OCI-LY7 (cell line): ENCODE measurements at places on chromosomes 7 and 10.
A peak's percentile ranks its signal among the peaks of the same experiment; 100 is the strongest.

DNA sequence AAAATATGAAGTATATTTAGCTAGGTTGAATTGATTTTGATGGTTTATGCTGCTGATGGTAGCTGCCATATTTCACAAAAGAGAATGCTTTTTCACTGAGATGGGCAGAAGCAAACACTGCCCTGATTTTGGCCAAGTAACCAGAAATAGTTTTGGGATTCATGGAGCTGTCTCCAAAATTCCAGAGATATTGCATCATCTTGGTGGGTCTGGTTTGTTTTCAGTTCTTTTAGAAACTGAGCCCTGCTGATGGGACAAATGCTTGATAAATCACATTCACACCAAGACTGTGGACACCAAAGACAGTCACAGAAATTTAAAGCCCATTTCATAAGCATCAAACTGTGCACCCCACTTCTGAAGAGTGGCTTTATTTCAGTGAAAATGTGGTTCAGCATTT, 140.5 kb downstream of the BICC1 start:
- no peak for DNase-seq

DNA sequence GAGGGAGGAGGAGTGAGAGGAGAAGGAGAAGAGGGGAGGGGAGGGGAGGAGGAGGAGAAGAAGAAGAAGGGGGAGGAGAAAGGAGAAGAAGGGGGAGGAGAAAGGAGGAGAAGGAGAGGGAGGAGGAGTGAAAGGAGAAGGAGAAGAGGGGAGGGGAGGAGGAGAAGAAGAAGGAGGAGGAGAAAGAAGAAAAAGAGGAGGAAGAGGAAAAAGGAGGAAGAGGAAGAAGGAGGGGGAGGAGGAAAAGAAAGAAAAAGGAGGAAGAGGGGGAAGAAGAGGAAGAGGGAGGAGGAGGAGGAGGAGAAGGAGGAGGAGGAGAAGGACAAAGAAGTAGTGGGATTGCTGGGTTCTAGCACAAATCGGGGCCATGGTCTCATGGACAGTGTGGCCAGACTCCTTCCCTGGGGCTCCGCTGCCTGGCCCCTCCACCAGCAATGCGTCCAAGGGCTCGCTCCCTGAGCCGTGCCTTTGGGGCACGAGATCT, 4.2 kb upstream of the MAFK start:
- no peak for DNase-seq

DNA sequence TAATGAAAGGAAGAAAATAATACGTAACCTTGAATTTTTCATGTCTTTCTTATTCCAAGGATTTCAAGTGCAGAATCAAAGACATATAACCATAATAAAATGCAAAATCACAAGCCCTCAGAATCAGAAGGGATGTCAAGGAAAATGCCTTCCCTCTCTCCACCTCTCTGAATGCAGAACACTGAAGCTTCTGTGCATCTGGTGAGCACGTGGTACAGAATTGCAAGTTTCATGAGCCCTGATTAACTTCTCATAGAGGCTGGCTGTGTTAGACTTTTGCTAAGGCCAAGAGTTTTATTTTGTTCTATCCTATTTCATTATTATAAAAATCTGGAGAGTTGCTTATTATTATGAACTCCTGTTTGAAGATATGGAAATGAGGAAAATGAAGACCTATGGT, 533.7 kb upstream of the POM121L12 start:
- no peak for DNase-seq

GRCh38 chr7:76316984-76317781, 14.7 kb downstream of the HSPB1 start:
- no peak for DNase-seq

GRCh38 chr10:90856261-90856660, 1.6 kb downstream of the HTR7 start:
- no peak for DNase-seq

- DNase-seq: no peak
Observed at GRCh38 chr10:67893637-67894036, 9.2 kb downstream of the SIRT1 start.

GRCh38 chr10:124641282-124642087, 102.7 kb downstream of the FAM53B start:
- DNase-seq: no peak

DNA sequence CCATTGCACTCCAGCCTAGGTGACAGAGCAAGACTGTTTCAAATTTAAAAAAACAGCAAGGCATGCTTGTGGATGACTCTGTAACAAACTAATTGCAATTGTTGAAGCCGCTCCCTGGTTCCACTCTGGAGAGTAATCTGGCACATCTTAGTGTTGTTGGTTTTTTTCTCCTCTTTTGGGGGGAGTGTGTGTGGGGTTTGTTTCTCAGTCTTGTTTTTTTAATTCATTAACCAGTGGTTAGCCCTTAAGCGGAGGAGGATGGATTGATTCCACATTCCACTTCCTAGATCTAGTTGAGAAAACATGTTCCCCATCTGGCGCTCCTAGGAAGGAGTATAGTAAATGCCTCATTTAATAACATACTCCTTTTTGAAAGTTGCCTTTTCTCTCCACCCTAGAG, 8.6 kb upstream of the ZNF713 start:
- no peak for DNase-seq

GRCh38 chr10:75401569-75402485, at the start of gene ZNF503:
ZNF503 (minus strand) TSS chr10:75401764; CDS start chr10:75401419, 345 bp downstream.
- no peak for DNase-seq

DNA sequence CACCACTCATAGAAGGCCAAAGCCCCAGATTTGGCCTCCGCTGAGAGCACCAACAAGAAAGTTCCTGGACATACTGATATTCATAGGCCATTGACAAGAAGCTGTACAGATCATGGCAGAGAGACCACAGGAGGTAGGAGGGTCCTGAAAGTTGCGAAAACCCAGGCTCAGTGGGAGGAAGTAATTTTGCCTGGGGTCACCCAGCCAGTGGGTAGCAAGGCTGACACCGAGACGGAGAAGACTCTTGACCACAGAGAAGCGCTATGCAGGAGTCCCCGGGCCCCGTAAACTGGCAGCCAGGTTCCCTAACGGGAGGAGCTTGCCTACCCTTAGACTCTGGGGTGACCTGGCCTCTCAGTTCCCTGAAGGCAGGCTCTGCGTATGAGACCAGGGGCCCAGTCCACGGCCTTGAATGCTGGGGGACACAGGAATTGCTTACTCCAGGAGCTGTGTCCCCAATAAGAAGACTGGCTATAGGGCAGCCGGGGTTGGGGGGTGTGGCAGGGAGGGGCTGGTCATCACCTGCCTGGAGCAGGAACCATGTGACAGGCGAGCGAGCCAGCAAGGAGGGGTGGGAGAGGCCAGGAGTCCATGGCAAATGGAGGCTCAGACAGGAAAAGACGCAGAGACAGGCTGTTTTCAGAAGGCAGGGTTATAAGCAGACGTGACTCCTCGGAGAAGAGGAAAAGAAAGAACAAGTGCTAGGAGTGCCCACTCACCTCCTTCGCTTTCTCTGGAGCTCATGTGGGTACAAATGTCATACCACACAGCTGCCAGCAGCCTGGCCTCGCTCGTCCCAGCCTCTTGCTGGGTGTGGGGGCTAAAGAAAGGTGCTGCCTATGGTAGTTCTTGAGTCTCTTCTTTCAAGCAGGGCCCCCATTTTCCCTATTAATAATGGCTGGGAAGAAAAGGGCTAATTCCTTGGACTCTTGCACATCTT, 24.6 kb upstream of the NPFFR1 start:
- no peak for DNase-seq

DNA sequence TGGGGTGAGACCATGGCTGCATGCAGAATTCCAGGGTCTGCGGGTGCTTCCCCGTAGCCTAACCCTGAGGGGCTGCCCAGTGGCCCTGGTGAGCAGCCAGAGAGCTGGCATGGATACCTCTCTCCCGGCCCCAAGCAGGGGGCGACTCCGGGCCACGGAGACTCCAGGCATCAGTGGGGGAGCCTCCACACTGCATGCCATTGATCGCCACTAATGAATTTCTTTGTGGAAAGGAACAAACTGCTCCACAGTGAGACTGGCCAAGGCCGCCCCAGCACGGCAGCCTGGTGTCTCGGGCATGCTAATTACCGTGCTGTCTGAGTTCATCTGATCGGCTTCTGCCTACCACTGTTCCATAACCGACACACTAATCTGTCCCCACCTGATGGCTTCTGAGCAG, 184.4 kb downstream of the GRID1 start:
- no peak for DNase-seq

GRCh38 chr10:70912556-70912955, 24.2 kb upstream of the PCBD1 start:
- no peak for DNase-seq

DNA sequence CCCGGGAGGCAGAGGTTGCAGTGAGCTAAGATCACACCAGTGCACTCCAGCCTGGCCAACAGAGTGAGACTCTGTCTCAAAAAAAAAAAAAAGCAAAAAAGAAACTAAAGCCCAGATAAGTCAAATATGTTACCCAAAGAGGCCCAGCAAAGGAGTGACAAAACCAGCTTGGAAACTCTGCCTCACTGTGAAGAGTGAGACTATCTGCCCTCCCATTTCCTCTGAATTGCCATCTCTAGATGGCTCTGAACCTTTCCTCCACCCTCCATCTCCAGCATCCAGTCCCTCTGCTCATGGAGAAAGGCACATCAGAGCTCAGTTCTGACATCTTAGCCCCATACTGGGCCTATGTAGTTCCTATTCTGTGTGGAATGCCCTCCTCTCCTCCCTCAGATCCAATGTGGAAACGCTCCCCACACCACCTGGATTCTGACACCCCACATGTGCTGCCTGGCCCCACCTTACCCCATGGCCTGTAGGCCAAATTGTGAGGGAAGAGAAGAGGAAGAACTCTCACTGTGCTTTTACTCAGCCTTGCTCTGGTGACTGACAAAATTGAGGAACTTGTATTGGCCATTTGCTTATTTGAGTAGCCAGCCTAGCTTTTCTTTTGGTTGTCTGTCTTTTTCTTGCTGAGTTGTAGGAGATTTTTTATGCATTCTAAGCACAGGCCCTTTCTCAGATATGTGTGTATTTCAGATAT, 18.0 kb upstream of the NUDCD3 start:
- peak; percentile 5 for DNase-seq

GRCh38 chr10:26441491-26442214, 3.5 kb downstream of the APBB1IP start:
- DNase-seq: peak; percentile 27

GRCh38 chr10:75428434-75429158, 2.8 kb upstream of the LRMDA start:
- no peak for DNase-seq

DNA sequence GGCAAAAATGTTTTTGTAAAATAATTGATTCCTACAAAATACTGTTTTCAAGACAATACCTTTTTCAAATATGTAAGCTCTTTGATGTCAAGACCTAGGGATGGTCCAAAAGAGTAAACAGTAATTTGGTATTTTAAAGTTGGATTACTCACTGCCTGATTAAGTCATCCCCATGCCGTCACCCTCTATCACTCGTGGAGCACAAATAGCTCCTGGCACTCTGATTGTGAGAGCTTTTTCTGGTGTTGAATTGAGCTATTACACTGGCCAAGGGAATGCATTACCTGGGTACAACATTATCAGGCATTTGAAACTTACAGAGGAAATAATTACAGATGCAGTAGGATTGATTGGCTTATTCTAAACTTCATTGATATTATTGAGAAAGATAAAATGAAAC, 231.9 kb upstream of the GRM3 start:
- no peak for DNase-seq

DNA sequence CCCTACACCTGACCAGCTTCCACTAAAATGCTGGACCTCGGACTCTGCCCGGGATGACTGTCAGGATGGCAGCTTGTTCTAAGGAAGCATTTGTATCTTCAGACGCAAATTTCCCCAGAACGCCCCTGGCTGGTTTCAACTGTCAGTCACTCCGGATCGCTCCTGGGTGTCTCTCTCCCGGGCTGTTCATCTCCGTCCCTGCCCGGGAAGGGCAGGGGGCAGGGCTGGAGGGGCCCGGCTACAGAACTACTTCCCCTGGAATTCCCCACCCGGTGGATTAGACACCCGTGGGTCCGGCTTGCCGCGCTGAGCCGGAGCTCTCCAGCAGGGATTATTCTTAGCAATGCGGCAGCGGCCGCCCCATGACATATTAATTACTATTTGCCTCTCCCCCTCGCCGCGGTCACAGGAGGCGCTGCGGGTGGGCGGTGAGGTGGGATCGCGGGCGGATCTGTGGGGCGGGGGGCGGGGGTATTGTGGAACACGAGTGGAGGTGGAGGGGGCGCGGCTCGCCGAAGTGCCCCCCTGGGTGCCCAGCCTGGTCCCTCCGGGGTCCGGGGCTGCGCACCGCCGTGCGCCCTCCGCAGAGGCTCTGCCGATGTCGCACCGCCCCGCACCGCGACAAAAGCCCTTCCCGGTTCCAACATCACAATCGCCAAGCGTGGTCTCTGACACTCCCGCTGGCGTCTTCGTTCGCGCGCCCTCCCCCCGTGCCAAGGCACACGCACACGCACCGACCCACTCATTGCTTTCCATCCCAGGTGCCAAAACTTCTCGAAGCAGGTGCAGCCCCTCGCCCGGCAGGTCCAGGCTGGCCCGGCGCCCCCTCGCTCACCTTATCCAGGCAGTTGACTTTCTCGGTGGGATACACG, 276.1 kb upstream of the NEBL start:
- DNase-seq: no peak

GRCh38 chr7:146074195-146074765, 42.3 kb upstream of the CNTNAP2 start:
- no peak for DNase-seq

DNA sequence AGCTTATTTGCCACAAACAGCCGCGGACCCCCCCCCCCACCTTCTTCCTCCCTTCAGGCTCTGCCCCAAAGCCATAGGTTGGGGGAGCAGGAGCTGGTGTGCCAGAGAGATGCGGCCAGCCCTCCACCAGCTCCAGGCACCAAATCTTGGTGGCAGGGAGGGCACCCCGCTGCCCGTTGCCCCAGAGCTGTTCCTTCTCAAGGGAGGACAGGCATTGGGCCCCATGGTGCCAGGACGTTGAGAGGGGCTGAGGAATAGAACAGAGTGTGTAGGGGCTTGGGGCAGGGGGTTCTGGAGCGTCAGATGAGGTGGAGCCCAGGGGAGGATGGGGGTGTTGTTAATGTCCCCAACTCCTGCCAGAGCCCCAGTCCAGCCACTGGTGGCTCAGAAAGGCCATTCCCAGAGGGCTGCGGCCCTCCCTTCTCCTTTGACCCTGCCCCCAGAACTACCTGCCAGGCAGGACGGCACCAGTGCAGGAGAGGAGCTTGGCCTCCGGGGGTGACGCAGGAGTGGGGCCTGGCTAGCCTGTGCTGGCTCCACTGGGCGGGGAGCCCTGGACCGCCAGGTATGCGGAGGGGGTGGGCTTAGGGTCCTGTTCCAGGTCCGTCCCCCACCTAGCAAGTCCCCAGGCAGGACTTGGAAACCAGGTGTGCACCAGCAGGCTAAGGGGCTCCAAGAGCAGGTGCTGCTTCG, 10.0 kb upstream of the SEC24C start:
- DNase-seq: no peak

GRCh38 chr10:128268015-128268722, 141.9 kb upstream of the MKI67 start:
- peak; percentile 24 for DNase-seq

- DNase-seq: no peak
Observed at GRCh38 chr7:131845573-131846314, 289.3 kb upstream of the PODXL start.

GRCh38 chr10:95176101-95176500, 17.9 kb upstream of the ACSM6 start:
- no peak for DNase-seq

DNA sequence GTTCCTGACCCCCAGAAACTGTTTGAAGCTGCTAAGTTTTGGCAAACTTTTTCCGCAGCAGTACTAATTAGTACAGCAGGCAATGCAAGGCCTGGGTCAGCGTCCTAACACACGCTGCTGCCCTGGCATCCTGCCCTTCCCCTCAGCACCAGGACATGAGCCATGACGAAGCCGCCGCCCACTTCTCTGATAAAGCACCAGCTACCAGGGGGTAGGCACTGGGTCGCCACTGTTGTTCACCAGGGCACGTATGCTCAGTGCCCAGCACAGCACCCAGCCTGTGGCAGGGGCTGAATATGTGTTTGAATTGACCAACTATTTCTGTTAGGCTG, 59.5 kb downstream of the CHST15 start:
- DNase-seq: no peak
